ENCODE measurements at places on chromosomes 7 and 10.

DNA sequence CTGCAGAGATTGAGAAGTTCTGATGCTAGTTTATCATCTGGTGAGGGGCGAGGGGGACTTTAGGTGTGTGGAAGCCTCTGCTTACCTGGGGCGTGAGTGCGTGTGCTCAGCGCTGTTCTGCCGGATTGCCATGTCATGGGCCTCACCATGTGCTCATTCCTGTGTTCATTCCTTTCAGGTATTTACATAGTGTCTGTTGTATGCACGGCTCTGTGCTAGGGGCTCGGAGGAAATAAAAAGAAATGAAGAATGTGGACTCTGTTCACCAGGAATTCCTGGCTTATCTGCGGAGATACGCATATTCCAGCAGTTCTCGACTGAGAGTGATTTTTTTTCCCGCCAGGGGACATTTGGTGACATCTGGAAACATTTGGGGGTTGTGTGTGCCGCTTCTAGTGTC is 152.0 kb downstream of the CAMK1D start:
- no peak for DNase-seq

DNA sequence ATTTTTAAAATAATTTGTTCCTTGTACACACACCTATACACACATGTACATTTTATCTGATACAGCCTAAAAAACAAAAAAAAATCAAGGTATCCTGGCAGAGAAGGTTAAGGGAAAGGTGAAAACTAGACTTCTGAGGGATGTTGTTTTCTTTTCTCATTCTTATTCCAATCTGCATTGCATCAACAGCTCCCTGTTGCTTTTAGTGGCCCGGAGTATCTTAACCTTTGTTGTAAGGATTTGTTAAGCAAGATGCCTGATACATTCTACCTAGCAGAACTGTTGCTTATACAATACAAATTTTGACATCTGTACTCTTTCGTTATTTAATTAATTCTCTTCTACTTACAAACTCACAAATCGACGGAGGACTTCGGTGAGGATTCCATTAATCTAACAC is 167.4 kb downstream of the GNAI1 start:
- no peak for DNase-seq

DNA sequence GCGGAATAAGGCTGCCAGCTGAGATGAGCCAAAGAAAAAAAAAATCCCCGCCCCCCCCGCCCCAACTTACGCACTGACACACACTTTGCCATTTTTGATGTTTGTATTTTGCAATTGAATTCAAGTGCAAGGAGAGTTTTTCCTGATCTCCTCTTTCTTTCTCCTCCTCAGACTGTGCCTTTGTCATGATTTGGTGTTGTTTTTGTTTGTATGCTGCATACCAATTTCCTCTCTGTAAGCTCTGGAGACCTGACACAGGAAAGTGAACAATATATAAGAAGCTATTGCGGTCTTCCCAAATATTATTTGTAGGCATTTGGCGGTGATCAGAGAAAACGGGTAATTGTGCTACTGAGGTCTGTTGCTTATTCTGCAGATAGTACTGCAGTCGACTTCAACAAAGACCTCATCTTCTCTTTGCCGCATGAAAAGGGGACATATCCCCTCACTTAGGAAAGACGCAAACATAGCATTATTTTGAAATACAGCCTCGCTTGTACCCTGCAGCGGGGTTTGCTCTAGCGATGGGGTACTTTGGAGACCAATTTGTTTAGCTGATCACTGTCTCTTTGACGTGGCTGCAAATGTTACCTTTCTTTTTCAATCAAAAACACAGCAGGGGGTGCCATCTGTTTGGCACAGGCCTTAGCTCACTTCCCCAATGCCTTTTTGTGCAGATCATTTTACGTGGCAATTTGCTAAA is 206.6 kb downstream of the SKAP2 start:
- DNase-seq, result no peak

- DNase-seq, result no peak
Observed at GRCh38 chr10:14930610-14931009, 23.3 kb downstream of the DCLRE1C start.

- DNase-seq, result no peak
Observed at GRCh38 chr10:48926255-48926654, 13.4 kb downstream of the LRRC18 start.

GRCh38 chr7:142088022-142088714 is 23.4 kb upstream of the MGAM2 start:
- no peak for DNase-seq

GRCh38 chr7:50696810-50697582 is 85.7 kb downstream of the GRB10 start:
- DNase-seq, result no peak

DNA sequence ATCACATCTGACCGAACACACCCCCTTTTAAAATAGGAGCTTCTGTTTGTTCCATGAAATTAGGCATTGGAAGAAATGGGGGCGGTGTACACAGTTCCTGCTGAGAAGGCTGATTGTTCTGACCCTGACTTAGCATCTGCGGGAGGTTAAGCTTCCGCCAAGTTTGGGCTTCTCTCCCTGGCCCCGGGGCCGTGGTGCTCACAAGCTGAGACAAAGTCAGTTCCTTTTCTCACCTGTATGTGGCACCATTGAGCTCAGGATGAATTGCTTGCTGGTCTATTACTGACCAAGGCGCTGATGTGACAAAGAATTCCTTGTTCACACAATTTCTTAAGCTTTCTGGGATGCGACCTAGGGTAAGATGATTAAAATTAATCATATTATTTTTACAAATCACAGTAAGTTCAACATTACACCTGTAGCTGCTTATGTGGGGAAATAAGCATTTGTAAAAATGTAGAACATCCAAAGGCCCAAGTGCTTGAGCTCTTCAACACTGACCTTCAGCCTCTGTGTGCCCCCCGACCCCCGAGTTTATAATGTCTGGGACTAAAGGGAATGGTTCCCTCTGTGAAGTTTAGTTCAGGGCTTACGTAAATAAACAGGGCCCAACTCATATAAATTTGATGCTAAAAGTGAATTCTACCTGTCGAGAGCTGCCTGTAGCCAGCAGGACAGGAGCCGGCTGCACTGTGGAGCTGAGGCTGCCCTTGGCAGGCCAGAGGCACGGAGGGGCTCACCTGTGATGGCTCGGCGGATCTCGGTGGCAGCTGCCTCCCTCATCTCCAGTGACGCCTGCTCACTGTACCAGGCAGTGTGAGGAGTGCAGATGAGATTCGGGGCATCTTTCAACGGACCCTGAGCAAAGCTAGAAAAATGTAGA is 50.8 kb downstream of the ZRANB1 start:
- no peak for DNase-seq

- no peak for DNase-seq
Observed at GRCh38 chr10:22700489-22700888, 13.9 kb downstream of the PIP4K2A start.

DNA sequence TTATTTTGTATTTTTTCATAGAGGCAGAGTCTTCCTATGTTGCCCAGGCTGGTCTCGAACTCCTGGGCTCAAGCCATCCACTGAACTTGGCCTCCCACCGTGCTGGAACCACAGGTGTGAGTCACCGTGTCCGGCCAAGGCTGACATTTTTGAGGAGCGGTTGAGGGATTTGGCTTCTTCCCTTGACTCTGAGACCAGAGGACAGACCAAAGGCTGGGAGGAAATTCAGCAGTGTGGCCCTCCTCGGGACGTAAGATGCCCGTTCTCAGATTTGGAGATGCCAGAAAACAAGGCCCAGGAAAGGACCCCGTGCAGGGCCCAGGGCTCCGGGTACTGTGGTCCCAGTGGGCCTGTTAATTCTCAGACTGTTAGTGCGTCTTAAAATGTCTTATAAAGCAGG is 146.2 kb downstream of the WDR37 start:
- DNase-seq, result no peak

GRCh38 chr7:143305423-143306070 is 10.4 kb upstream of the CLCN1 start:
- DNase-seq, result peak; percentile 49

- no peak for DNase-seq
Observed at GRCh38 chr7:36642414-36642813, 81.9 kb downstream of the AOAH start.

GRCh38 chr10:98254234-98254974 is 13.6 kb downstream of the LOXL4 start:
- DNase-seq, result no peak

DNA sequence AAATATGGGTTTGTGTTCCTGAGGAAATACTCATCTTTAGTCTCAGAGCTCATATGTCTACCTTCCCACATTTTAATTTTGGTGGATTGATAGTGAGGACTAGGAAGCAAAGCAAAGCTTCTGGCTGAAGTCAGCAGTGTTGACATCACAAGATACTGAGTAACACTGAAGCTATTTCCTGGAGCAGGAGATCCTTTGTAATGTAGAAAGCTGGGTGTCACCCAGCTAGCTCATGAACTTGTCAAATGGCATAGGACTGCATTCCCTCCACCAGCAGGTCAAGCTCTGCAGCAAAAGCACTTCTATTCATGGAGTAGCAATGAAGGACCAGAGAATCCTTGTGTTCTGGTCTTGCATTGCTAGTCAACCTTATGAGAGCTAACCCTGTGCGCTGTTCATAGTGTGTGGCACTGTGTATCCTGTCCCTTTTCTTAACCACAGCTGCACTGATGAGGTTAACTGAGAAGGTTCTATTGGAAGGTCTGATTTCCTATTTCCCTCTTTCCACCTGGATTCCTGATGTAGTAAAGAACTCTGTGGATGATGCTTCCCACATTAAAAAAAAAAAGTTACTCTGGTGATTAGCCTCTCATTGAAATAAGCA is 94.8 kb upstream of the ZNF804B start:
- DNase-seq, result no peak

DNA sequence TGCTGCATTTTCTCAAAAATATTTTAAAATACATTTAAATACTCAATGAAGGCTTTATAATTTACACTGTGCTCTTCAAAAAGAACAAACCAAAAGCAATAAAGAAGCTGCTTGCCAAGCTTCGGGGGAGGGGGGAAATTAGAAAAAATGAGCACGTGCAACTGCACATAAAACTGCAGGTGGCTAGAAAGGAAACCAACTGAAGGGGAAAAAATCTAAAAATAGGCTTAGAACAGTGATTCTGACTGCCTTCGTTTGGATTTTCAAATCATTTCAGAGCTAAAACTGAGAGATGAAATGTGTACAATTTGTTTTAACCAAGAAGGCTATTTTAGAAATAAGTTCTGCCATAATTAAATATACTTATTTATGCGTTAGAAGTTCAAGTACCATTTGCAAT is 61.4 kb downstream of the ABI1 start:
- no peak for DNase-seq

GRCh38 chr10:65618126-65618525 is 1307.7 kb upstream of the LRRTM3 start:
- DNase-seq, result no peak

DNA sequence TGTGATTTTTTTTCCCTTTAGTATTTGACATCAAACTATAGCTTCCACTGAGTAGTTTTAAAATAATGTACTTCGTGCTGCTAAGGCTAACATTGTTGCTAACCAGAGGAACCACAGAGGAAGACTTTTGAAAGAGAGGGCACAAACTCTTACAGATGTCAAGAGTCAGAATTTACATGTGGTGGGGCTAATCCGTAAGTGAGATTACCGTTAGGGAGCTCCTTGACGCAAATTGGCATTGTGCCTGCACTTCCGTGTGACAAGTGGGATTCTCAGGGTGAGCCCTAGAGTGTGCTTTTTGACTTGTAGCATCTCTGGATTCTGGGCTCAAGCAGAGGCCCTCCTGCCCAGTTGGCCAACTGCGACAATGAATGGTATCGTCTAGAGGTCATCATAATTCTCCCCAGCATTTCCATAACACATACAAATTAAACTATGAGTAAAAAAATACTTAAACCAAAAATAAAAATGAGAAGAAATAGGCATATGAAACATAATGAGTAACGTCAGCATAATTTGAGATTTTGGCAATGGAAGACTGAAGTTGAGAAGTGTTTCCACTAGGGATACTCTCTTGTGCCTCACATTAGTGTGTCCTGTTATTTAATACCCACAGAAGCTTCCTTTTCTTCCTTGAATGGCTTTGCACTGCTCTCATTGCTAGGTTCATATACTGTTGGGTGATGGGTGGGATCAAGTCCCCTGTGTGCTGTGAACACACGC is 164.0 kb downstream of the SDK1 start:
- DNase-seq, result no peak

- DNase-seq, result no peak
Observed at GRCh38 chr7:93895859-93896600, 5.5 kb upstream of the TFPI2 start.

DNA sequence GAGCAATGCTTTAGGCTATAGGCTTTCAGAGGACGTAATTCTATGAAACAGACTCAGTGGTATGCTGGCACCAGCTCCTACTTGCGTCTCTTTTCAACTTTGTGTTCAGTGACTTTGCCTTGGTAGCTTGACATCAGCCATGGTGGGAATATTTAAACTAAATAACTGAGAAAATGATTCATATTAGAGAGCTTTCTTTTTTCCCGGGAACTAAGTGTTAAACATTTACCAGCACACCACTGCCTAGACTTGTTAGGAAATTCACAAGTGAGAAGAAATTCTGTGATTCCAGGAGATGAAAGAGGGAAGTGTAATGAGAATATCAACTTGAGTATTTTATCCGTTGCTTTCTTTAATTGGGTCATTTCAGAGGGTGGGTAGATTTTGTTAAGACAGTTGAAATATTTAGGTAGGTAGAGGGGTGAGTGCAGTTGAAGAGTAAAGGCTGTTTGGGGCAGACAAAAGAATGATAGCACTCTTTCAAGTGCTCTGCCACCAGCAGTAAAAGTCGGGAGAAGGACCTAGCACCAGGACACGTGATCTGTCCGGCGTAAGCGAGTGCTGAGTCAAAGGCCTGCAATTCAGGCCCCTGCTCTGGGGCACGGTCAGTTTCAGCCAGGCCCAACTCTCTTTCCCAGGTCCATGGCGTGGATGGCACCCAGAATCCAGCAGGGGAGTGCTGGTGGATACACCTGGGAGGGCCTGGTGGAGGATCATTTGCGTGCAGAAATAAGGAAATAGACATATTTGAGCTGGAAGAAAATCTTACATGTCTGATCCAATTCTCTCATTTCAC is 206.3 kb downstream of the SNX10 start:
- DNase-seq, result no peak

- no peak for DNase-seq
Observed at GRCh38 chr7:157497744-157498651, 161.2 kb downstream of the DNAJB6 start.

GRCh38 chr7:81993186-81993585 is 223.3 kb upstream of the HGF start:
- DNase-seq, result no peak

DNA sequence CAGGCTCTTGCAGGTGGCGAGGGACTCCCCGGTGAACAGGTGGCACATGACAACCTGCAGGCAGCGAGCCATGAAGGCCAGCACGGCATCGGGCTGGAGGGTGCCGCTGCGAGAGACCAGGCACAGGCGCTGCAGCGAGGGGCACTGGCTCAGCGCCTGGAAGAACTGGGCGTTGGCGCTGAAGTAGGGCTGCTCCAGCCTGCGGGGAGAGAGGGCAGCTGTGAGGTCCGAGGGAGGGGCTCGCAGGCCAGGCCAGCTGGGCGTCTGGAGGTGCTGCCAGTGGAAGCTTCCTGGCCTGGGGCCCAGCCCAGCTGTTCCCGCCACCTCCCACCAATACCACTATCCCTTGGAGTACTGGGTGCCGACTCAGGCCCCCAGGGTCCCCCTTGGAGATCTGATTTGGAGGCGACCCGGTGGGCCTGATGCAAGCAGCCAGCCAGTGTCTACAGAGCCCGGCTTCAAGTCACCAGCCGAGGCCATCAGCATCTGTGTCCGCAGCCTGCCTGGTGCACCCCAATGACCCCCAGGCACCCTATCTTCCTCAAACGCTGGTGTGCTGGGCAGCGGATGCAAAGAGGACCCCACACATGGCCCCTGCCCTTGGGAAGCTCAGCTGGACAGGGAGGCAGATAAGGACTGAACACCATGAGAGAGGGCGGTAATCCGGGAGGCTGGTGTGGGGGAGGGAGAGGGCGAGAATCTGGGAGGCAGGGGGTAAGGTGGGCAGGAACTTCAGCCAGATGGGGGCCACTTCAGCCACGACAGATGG is 67.8 kb upstream of the TNRC18 start:
- DNase-seq, result no peak

- no peak for DNase-seq
Observed at GRCh38 chr7:54883576-54883975, 124.6 kb upstream of the SEC61G start.
